ENCODE measurements at places on chromosomes 5 and 9.

GRCh38 chr5:76733049-76733417 is 17.1 kb downstream of the F2R start:
- DNase-seq: no peak

- DNase-seq: no peak
These were observed 3.5 kb upstream of the EXOSC3 start for GRCh38 chr9:37788332-37788731.

- DNase-seq: no peak
These were observed 66.5 kb downstream of the LHX2 start for GRCh38 chr9:124077915-124078572.

GRCh38 chr5:16143361-16144049 is 36.1 kb downstream of the MARCHF11 start:
- no peak for DNase-seq

- DNase-seq: no peak
These were observed 1.4 kb downstream of the STING1 start for GRCh38 chr5:139481122-139481533.

- DNase-seq: no peak
These were observed 250.1 kb downstream of the CEMIP2 start for GRCh38 chr9:71518045-71518827.

- DNase-seq: peak; percentile 90
These were observed 8.2 kb downstream of the RANBP6 start for GRCh38 chr9:6007058-6007769.

DNA sequence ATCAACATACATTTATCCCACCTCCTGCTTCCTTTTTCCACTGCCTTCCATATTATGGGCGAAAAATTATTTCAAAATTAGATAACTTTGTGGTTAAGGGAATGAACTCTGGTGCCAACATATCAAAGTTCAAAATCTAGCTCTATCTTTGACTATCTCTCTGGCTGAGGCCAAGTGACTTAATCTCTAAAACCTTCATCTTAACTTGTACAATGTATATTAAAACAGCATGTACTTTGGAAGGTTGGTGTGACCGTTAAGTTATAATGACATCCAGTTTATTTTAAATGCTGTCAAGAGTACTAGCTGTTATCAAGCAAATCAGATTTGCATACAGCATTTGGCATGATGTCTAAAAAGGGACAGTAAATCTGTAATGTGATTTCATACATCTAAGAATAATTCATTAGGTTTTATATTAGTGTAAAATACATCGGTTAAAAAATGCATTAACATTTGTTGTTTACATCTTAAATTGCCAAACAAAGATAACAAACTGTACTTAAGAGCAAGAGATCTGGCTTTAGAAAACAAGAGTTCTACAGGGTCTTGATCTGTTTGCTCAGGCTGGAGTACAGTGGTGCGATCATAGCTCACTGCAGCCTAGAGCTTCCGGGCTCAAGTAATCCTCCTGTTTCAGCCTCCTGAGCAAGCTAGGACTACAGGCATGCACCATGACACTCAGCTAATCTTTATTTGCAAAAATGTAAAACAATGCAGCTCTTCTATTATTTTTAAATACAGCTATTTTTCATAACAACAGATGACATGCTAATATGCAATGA is 102.8 kb downstream of the CDH18 start:
- DNase-seq: no peak

GRCh38 chr5:75054134-75054930 is 2.0 kb upstream of the GCNT4 start:
- no peak for DNase-seq

GRCh38 chr9:82819260-82819659 is 243.7 kb downstream of the RASEF start:
- no peak for DNase-seq

GRCh38 chr9:101376111-101376848 is 8.5 kb downstream of the BAAT start:
- no peak for DNase-seq

GRCh38 chr9:114989600-114990410 is 59.4 kb upstream of the TNFSF8 start:
- DNase-seq: peak; percentile 13

DNA sequence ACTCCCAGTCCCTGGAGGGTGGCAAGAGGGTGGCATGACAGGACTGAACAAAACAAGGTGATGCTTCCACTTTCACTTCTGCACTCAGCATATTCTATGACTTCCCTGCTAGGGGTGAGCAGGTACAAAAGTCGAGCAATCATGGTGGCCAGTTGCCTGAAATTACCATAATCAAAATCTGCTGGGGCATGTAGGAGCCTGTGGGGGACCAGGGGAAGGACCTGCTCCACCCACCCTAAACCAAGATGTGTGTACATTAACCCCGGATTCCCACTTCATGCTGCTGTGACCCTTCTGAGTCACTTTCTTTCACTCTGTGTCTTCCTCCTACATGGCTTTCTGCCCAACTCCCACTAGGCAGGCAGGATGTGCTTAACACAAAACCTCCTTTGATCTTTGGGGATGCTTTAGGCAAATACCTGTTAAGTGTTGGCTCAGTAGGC is 73.3 kb upstream of the PHF24 start:
- DNase-seq: no peak

DNA sequence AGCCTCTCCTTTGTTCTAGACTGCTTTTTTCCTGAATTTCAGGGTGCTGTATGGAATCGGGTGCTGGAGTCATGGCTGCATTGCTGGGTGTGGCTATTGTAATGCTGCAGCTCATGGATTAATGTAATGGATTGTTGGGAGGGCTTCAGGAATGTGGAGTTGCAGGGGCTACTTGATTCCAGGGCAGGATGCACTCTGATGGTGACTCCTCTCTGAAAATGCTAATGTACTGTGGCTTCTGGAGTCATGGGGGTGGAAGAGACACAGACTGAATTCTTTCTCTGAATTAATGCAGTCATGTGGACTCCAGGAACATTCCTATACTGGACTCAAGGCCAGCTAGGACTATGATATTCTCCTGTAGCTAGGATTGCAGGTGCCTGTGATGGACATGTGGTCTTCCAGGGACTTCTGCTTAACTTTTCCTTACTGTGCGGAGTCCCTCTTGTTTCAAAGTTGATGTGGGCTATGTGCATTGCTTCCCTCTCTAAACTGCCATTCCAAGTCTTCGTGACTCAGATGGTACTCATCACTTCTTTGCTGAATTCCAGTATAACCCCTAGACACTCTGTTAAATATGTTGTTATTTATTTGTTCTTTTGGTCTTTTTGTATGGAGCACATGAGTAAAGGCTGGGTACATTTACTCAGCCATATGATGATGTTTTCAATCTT is 396.2 kb downstream of the KCTD16 start:
- DNase-seq: no peak

DNA sequence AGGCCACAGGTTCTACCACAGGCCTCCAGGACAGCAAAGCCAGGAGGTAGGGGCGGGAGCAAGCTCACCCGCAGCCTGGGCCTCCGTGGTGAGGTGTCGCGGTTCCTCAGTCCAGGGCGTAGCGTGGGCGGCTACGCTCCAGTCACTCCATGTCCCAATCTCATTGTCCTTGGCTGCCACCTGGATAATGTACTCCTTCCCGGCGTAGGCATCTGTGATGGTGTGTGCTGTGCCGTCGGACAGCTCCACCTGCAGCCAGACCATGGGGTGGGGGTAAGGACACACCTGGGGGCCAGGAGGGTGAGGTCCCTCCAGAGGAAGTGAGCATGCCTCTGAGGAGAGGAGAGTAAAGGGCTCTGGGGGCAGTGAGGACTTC is 29.8 kb upstream of the ENHO start:
- DNase-seq: no peak

DNA sequence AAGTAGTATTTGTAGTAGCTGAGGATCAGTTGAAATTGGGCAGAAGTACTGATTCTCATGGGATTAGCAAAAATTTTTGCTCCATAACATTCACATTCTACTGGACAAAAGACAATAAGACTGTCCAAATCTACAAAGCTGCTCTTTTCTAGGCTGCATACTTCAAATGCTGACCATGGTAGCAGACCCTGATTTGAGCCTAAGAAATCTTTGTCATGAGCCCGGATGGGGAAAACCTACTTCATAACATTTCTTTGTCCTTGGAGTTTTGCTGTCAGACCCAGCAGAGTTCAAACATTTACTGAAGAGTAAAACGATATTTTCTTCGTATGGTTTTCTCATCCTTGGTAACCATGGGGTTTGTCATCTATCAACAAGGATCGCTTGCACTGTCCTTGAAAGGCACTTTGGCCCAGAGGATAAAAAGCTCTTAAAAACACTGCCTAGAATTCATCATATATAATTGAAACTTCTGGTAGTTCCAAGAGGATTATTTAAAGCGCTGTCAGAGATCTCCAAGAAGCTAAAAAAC is 216.9 kb downstream of the CAVIN4 start:
- no peak for DNase-seq

DNA sequence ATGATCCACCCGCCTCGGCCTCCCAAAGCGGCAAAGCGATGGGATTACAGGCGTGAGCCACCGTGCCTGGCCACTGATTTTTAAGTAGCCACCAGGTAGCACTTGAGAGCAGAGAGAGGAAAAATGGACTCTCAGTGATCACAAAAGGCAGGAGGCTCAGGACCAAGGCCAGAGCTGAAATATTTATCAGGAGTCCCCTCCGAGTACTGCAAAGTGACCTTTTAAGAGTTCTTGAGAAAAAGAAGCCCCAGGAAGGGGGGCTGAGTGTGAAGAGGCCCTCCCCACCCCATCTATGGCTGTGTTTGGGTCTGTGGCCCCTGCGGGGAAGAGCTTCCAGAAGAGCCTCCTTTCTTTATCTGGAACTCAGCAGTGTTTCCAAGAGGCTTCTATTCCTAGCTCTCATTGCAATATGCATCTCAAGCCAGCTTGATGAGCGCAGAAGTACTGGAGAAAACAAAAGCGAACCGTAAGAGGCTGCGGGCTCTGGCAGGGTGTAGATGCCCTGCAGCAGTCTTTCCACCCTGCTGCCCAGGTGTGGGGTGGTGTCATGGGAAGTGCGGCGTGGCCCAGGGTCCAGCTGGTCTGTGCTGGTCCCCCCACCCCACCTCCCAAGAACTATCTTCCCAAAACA is 75.5 kb upstream of the CDK20 start:
- DNase-seq: no peak

GRCh38 chr9:109600142-109600541 is 102.0 kb upstream of the PTPN3 start:
- no peak for DNase-seq

GRCh38 chr5:144191998-144192397 is 21.3 kb downstream of the KCTD16 start:
- DNase-seq: no peak

DNA sequence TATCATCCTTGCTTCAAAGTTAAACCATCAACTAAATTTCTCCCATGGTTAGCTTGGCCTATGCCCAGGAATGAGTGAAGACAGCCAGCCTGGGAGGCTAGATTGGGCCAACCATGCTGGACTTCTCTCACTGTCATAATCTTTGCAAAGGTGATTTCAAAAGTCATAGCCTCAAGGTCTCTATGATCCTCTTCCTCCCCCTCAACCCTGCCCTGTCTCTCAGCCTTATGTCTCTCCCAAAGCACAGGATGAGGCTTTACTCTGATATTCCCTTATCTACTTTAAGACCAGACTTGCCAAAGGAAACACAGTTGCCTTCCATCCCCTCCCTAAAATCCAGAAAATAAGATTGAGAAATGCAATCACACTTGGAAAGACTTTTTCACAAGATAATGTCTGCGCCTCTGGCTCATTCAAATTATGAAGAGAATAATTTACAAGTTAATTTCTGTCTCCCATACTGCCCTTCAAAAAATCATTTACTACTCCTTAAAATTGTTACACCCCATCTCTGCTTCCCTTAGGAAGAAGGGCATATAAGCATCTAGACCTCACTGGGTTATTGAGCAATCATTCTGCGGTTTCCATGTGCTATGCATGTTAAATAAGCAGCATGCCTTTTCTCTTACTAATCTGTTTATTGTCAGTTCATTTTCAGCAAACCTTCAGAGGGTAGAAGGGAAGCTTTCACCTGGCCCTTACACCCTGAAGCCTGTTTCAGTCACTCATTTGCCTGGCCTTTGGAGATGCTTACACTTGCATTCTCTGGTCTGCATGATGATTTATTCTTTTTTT is 113.8 kb upstream of the ANKRD55 start:
- DNase-seq: no peak

GRCh38 chr9:27151693-27152404 is 42.8 kb downstream of the TEK start:
- DNase-seq: no peak

- DNase-seq: no peak
These were observed 479.0 kb downstream of the ZSWIM6 start for GRCh38 chr5:61811052-61811451.

- no peak for DNase-seq
These were observed 334.6 kb upstream of the KLF9 start for GRCh38 chr9:70749066-70749465.

- no peak for DNase-seq
These were observed 9.4 kb downstream of the VDAC1 start for GRCh38 chr5:133995341-133995740.

DNA sequence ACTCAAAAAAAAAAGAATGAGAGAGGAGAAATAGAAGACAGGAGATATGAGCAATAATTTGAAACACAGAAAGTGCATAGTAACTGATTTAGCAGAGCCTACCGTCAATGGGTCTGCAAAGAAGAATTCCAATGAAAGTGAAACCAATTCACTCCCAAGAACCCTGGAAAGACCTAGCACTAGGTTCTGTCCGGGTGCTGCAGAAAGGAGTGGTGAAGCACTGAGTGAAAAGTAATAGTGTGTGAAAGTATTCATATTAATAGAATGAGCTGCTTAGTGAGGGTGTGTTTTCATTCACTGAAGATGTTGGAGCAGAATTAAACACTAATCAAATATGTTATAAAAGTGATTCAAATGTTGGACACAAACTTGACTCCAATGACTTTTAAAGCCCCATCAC is 51.3 kb upstream of the SLC30A5 start:
- DNase-seq: no peak
